ENCODE measurements at places on chromosomes 13 and 19.

- DNase-seq = no peak
These were observed 7.0 kb upstream of the ZNF554 start for GRCh38 chr19:2812414-2813234.

GRCh38 chr19:17219286-17219685, 4.1 kb downstream of the USE1 start:
- DNase-seq = no peak

GRCh38 chr19:5534787-5535586, 32.8 kb downstream of the TINCR start:
- DNase-seq = no peak

GRCh38 chr19:50657712-50658440, 8.6 kb downstream of the C19orf81 start:
- DNase-seq = peak; percentile 35

DNA sequence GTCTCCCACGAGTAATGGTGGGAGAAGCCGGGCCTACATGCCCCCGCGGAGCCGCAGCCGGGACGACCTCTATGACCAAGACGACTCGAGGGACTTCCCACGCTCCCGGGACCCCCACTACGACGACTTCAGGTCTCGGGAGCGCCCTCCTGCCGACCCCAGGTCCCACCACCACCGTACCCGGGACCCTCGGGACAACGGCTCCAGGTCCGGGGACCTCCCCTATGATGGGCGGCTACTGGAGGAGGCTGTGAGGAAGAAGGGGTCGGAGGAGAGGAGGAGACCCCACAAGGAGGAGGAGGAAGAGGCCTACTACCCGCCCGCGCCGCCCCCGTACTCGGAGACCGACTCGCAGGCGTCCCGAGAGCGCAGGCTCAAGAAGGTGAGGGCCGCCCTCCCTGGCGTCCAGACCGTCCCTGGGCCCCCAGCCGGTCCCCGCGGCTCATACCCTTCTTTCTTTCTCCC, 1.4 kb upstream of the USF2 start:
- DNase-seq = no peak

GRCh38 chr13:109131698-109132257, 502.4 kb downstream of the MYO16 start:
- DNase-seq = no peak

DNA sequence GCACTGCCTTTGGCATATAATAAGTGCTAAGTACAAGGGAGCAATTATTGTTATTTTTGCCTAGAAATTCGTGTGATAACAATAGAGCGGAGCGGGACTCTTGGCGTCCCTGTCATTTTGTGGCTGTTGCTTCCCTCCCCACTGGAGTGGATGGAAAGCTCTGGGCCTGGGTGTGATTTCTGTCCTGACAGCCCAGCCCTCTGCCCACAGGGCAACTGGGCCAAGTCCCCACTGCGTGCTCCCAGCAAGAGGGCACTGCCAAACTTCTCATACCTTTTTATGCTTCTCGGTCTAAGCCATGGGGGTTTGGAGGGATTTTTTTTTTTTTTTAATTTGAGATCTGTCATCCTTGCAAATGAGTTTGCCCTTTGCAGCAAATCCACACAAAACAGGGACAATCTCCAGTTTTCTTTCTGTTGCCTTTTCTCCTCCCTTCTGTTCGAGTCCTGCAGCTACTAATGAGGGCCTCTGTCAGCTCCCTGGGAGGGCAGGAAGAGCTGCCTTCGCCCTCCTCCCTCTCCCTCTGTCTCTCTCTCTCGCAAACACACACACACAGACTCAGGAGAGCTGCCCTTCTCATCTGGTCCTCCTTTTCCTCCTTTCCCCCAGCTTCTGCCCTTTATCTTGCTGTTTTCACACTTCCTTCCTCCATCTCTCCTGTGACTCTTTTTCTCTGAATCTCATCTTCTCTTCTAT, 103.9 kb downstream of the DNAJC15 start:
- no peak for DNase-seq
